Cardiac muscle cell (in vitro differentiated cells and primary cell): ENCODE measurements at places on chromosomes 7 and 10. TPM values are rescaled to one million over a fixed set of nuclear protein-coding genes. Genes with fewer than 3 reads are reported as not detected.

The MYOZ1 gene
- total RNA-seq, result 13.6 and 16.2 TPM in 2 replicates

- no peak overlapping the region for H3K27ac ChIP-seq
- H3K27me3 ChIP-seq, result no peaks in the 10 kb centered on the region
- H3K4me3 ChIP-seq, result no peak overlapping the region
- DNase-seq, result no peak
Measured at GRCh38 chr7:23955600-23956149, 245.7 kb downstream of the STK31 start.

The SPDYE9 gene
- total RNA-seq, result not detected in 2 replicates

DNA sequence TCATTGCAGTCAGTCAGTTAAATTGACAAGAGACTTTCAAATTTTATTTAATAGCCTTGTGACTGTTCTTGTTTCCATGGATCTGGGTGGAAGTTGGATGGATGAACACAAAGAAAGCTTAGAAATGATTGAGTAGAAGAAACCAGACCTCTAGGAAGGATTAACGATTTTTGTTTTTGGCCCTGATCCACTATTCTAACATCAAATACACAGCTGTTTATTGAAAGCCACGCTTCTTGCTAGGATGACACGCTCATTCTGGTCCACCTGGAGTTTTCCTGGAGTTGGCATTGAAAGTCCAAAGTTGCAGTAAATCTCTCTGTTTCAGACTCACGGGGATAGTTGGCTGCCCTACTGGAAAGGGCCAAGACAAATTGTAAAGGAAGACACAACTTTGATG, 108.4 kb downstream of the KIF20B start:
- no peak overlapping the region for H3K4me3 ChIP-seq
- H3K27ac ChIP-seq, result no peak overlapping the region
- peaks cover 7% of the 10 kb centered on the region for H3K4me1 ChIP-seq

The INHBA gene
- 3.0 and 5.7 TPM in 2 replicates for total RNA-seq

The FFAR4 gene
- not detected in 2 replicates for total RNA-seq

DNA sequence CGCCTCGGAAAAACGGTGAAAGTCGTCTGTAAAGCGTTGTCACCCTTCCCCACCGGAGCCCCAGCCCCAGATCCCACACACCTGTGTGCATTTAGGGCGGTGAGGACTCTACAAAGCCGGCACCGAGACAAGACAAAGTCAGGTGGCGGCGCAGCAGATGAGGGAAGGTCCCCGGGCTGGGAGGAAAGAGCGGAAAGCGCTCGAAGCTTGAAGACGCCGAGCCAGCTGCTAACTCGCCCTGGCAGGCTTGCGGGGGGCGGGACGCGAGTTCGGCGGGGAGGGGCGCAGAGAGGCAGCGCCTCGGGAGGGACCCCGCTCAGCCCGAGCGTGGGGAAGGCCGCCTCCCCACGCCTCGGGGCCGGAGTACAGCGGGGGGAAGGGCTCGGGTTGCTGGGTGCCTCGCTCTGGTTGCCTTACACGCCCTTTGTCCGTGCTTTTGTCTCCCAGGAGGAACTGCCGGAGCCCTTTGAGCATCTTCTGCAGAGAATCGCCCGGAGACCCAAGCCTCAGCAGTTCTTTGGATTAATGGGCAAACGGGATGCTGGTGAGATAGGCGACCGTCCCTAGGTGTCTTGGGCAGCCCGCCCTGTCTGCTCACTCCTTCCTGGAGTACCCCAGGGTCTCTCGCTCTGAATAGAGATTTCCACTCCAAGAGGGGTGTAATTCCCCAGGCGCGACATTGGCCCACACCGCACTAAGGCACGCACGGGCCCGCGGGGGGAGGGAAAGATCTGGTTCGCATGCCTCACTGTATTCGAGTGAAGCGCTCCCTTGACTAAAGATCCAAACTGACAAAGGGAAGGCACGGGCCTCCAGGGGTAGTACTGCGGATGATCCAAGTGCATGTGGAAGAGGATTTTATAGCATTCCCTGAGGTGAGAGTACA, 1.6 kb downstream of the TAC1 start:
- DNase-seq, result no peak
- peak overlapping the region; percentile 20 for H3K4me3 ChIP-seq
- H3K36me3 ChIP-seq, result no peaks in the 10 kb centered on the region
- no peaks in the 10 kb centered on the region for H3K4me1 ChIP-seq
- H3K27me3 ChIP-seq, result peaks cover 100% of the 10 kb centered on the region

The XRCC2 gene
- total RNA-seq, result 3.4 and 3.6 TPM in 2 replicates

The SMO gene
- 66.7 and 82.9 TPM in 2 replicates for total RNA-seq

DNA sequence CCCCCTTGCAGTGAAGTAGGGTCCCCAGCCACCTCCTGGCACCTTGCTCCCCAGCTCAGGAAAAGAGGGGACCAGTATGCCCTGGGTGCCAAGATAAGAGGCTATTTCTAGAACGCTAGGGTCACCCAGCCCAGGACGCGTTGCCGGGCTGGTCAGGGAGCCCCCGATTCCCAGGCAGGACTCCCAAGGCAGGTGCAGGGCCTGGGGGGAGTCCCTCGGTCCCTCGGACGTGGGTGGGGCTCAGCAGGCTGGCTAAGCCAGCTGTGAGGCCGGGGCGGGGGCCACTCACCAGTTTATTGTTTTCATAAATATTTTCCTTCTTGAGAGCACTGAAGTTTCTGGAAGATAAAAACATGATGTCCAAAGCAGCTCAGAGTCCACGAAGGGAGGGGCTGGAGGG, 9.3 kb downstream of the MICALL2 start:
- no peak overlapping the region for H3K27ac ChIP-seq
- peaks cover 3% of the 10 kb centered on the region for H3K4me1 ChIP-seq
- DNase-seq, result no peak
- H3K36me3 ChIP-seq, result no peaks in the 10 kb centered on the region
- H3K4me3 ChIP-seq, result no peak overlapping the region
